ENCODE measurements at places on chromosomes 5 and 9.

DNA sequence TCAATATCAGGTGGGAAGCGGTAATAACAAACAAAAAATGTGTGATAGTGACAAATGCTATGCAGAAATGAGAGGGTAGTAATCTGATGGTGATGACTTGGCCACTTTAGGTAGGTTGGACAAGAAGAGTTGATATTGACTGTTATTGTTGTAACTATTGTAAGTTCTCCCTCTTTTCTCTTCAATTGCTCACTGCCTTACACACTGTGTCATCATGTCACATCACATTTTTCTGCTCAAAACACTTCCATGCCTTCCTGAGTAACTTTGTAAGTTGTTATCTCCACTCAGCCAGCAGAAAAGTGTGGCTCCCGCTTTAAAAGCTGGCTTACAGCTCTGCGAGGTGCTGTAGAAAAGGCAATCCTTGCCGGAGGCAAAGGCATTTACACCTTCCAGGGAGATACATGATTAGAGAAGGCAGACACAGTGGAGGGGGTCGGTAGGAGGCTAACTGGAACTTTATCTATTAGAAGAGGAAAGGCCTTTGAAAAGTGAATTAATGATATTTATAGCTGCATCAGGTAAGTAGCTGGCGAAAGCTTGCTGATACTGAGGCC lies 85.2 kb upstream of the CLINT1 start:
- H3K4me3 ChIP-seq = no peak overlapping the region
- H3K27ac ChIP-seq = peak overlapping the region; percentile 35
- H3K27me3 ChIP-seq = no peaks in the 10 kb centered on the region
- DNase-seq = peak; percentile 95
- H3K36me3 ChIP-seq = no peaks in the 10 kb centered on the region

GRCh38 chr5:177447611-177448243 lies 1.1 kb downstream of the PRR7 start:
- H3K27ac ChIP-seq = no peak overlapping the region
- H3K4me1 ChIP-seq = peaks cover 2% of the 10 kb centered on the region
- peak; percentile 88 for DNase-seq
- H3K27me3 ChIP-seq = no peaks in the 10 kb centered on the region
- H3K4me3 ChIP-seq = no peak overlapping the region
- no peaks in the 10 kb centered on the region for H3K36me3 ChIP-seq

GRCh38 chr5:53448851-53449250 lies 31.6 kb upstream of the FST start:
- no peaks in the 10 kb centered on the region for H3K36me3 ChIP-seq
- H3K27me3 ChIP-seq = no peaks in the 10 kb centered on the region
- DNase-seq = no peak
- H3K27ac ChIP-seq = no peak overlapping the region
- H3K4me3 ChIP-seq = no peak overlapping the region
- peaks cover 7% of the 10 kb centered on the region for H3K4me1 ChIP-seq

DNA sequence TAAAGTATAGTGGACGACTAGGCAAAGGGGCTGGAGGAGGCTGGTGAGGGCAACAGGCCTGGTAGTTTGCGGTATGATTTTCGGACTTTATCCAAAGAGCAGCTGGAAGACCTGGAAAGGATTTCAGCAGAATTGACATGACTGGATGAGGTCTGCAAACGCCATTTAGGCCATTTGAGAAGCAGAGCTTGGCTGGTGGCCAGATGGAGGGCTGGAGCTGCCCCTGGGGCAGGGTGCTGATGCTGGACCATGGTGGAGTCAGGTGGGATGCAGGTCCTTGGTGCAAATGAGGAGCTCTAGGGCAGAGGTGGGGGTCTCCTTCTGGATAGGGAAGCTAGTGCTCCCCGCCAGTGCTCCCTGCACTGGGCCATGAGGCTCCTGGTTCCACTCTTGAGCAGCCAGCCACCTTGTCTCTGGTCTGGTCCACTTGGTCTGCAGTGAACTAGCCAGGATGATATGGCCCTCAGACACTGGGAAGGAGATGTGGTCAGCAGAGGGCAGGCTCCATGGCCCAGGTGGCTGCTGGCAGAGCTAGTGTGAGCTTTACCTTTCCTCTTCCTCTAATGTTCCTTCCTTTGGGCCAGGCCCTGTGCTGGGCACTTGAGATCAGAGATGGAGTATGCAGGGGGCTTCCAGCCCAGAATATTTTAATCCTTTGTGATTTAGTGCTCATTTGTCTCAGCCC lies 31.4 kb downstream of the COL27A1 start:
- no peaks in the 10 kb centered on the region for H3K36me3 ChIP-seq
- DNase-seq = no peak
- H3K4me3 ChIP-seq = no peak overlapping the region
- no peaks in the 10 kb centered on the region for H3K4me1 ChIP-seq
- no peaks in the 10 kb centered on the region for H3K27me3 ChIP-seq

- peaks cover 6% of the 10 kb centered on the region for H3K4me1 ChIP-seq
- DNase-seq = no peak
- H3K36me3 ChIP-seq = no peaks in the 10 kb centered on the region
- no peaks in the 10 kb centered on the region for H3K27me3 ChIP-seq
Observed at GRCh38 chr5:82859451-82860140, 217.6 kb downstream of the TMEM167A start.

DNA sequence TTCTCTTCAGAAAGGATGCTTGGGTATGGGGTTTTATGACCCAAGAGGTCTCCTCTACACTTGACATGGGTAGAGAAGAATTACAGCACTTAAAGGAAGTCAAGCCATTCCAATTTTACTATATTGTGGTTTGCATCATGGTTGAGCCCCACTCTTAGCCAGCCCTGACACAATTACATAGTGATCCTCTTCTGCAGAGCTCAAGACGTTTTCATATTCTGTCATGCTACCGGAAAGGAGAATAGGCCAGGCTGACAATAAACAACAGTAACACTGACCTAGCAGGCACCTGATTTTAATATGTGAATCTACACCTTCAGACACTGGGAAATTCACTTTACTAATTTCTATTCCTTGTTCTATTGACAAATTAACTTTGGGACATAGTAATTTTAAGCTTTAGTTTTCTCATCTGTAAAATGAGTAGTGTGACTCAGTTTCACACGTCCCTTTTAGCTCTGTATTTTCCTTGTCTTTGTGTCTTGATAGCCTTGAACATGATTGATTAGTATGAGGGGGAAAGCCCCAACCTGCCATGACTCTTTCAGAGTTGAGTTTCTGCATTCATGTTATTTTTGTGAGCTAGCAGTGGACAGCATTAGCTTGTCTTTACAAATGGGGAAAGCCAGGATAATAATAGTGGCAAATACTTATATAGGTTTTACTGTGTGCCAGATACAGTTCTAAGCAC lies 83.8 kb downstream of the SV2C start:
- no peaks in the 10 kb centered on the region for H3K4me1 ChIP-seq
- H3K36me3 ChIP-seq = no peaks in the 10 kb centered on the region
- no peak overlapping the region for H3K27ac ChIP-seq
- H3K27me3 ChIP-seq = no peaks in the 10 kb centered on the region
- no peak for DNase-seq

DNA sequence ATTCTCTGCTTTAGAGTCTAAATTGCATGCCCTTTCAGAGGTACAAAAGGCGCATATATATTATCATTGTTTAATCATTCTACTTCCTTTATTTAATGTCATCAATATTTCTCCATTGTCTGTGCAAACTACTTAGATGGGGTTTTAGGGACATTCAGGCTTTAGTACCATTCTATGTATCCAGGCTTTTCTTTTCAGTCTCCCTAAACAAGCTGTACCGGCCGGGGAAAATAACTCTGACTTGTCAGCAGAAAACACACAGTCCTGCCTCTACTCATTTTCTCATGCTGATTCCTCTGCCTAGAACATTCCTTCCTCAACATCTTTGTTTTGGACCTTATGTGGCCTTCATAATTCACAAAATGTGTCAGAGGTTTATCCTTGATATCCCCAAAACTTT lies 392.1 kb upstream of the DAB2 start:
- H3K4me3 ChIP-seq = no peak overlapping the region
- DNase-seq = no peak
- H3K4me1 ChIP-seq = no peaks in the 10 kb centered on the region

GRCh38 chr5:26518065-26518464 lies 520.3 kb downstream of the CDH9 start:
- DNase-seq = no peak
- H3K27me3 ChIP-seq = no peaks in the 10 kb centered on the region
- no peak overlapping the region for H3K4me3 ChIP-seq
- H3K36me3 ChIP-seq = no peaks in the 10 kb centered on the region
- H3K27ac ChIP-seq = no peak overlapping the region

- no peaks in the 10 kb centered on the region for H3K27me3 ChIP-seq
- no peak overlapping the region for H3K27ac ChIP-seq
- H3K4me1 ChIP-seq = no peaks in the 10 kb centered on the region
Observed at GRCh38 chr9:69213647-69214046, 39.6 kb downstream of the TJP2 start.

DNA sequence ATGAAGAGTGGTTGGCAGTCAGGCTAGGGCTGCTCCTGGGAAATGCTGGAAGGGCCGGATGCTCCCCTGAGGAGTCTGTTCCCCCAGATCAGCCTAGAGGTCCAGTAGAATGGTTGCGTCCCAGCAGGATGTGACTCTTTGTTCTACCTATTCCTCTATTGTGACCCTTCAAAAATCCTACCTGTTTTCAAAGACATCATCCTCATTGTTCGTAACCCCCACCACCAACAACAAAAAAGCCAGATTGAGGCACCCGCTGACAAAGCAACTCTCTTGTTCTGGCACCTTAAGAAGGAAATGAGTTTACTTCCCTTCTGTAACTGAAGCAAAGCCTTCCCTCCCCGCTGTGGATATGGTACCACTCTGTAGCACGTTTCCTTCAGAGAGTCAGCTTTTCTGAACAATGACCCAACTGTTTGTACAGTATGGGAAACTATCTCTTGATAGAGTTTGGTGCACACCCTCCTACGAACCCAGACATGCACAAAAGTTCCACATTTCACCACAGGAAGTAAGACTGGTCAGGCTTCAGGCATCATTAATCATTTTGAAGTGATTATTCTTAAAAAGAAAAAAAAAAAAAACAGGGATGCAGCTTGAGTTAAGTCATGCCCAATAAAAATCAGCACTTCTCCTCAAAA lies 207.2 kb downstream of the ENC1 start:
- H3K27me3 ChIP-seq = no peaks in the 10 kb centered on the region
- DNase-seq = peak; percentile 31
- peaks cover 11% of the 10 kb centered on the region for H3K4me1 ChIP-seq
- no peak overlapping the region for H3K27ac ChIP-seq
- no peaks in the 10 kb centered on the region for H3K36me3 ChIP-seq

DNA sequence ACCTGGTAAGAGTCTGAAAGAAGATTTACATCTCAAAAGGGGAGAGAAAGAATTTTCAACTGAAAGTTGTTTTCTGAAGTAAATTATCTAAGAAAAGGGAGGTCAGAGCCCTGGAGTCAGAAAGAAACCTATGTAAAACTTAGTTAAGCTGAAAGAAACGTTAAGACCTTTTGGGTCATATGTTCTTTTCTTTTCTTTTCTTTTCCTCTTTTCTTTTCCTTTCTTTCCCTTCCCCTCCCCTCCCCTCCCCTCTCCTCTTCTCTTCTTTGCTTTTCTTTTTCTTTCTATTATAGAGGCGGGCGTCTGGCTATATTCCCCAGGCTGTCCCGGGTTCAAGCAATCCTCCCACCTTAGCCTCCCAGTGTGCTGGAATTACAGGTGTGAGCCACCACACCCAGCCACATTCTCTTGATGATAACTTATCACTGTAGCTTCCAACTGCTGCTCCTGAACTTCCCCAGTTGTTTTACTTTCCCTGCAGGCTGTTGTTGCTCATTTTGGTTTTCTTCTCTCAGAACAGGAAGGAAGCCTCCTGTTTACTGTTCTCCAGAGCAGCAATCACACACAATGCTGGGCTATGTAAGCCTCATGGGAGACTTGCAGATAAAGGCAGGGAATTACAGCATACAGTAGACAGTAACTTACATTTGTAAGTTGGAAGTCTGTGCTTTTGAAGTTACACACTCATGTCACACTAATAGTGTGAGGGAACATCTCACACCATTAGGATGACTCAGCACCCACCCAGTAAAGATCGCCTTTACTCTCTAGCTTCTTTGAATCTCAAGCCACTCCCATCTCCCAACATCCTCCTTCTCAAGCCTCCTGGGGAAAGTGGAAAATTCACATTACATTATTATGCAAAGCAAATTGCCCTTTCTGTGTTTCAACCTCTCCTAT lies 2216.6 kb upstream of the WWC1 start:
- peaks cover 6% of the 10 kb centered on the region for H3K4me1 ChIP-seq
- no peaks in the 10 kb centered on the region for H3K27me3 ChIP-seq
- no peak overlapping the region for H3K4me3 ChIP-seq
- H3K27ac ChIP-seq = peak overlapping the region; percentile 95

DNA sequence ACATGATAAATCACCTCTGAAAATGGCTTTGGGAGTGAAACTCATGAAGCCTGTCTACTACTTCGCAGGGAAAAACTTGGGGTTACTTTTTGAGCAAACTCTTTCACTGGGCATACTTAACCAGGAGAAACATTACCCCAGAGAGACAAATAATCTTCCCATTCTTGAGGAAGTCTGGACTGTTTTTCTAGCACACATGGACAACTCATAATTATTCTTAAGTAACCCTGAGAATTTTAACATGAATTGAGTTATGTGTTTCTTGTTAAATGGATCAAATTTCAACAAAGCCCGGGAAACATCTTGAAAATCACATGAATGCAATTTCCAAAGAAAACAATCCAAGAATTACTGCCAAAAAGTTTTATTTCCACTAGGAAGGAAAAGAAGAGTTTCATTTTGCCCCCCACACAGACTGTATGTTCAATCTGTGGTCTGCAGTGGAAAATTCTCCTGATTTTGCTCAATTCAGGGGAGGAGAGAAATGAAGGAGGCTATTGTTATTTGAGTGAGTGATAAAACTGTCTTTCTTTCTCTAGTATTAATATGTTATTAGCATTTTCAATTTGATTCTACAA lies 564.8 kb upstream of the CLINT1 start:
- H3K27me3 ChIP-seq = no peaks in the 10 kb centered on the region
- no peaks in the 10 kb centered on the region for H3K4me1 ChIP-seq
- H3K4me3 ChIP-seq = no peak overlapping the region
- no peak for DNase-seq
- no peaks in the 10 kb centered on the region for H3K36me3 ChIP-seq

GRCh38 chr9:131361202-131361833 lies 32.6 kb upstream of the PRRC2B start:
- H3K4me1 ChIP-seq = peaks cover 2% of the 10 kb centered on the region
- no peak overlapping the region for H3K4me3 ChIP-seq
- H3K27me3 ChIP-seq = no peaks in the 10 kb centered on the region
- no peak overlapping the region for H3K27ac ChIP-seq

GRCh38 chr9:95753762-95754465 lies 121.6 kb upstream of the ERCC6L2 start:
- H3K27me3 ChIP-seq = no peaks in the 10 kb centered on the region
- no peaks in the 10 kb centered on the region for H3K36me3 ChIP-seq
- no peak overlapping the region for H3K27ac ChIP-seq
- no peak overlapping the region for H3K4me3 ChIP-seq
- DNase-seq = no peak
- peaks cover 15% of the 10 kb centered on the region for H3K4me1 ChIP-seq

GRCh38 chr5:89844548-89844947 lies 565.0 kb downstream of the CETN3 start:
- H3K27ac ChIP-seq = no peak overlapping the region
- H3K4me1 ChIP-seq = peaks cover 5% of the 10 kb centered on the region
- no peak overlapping the region for H3K4me3 ChIP-seq
- peak; percentile 85 for DNase-seq

Data from mesendoderm (in vitro differentiated cells).